Central memory CD8-positive, alpha-beta T cell (primary cell): ENCODE measurements at places on chromosomes 3 and 15.

- no peak for DNase-seq
These were observed 57.3 kb upstream of the PPP2R3A start for GRCh38 chr3:135908225-135908624.

- DNase-seq: no peak
These were observed 469.4 kb upstream of the ATP11B start for GRCh38 chr3:182323898-182324297.

GRCh38 chr15:34654625-34655024, 71.2 kb upstream of the GOLGA8B start:
- no peak for DNase-seq

DNA sequence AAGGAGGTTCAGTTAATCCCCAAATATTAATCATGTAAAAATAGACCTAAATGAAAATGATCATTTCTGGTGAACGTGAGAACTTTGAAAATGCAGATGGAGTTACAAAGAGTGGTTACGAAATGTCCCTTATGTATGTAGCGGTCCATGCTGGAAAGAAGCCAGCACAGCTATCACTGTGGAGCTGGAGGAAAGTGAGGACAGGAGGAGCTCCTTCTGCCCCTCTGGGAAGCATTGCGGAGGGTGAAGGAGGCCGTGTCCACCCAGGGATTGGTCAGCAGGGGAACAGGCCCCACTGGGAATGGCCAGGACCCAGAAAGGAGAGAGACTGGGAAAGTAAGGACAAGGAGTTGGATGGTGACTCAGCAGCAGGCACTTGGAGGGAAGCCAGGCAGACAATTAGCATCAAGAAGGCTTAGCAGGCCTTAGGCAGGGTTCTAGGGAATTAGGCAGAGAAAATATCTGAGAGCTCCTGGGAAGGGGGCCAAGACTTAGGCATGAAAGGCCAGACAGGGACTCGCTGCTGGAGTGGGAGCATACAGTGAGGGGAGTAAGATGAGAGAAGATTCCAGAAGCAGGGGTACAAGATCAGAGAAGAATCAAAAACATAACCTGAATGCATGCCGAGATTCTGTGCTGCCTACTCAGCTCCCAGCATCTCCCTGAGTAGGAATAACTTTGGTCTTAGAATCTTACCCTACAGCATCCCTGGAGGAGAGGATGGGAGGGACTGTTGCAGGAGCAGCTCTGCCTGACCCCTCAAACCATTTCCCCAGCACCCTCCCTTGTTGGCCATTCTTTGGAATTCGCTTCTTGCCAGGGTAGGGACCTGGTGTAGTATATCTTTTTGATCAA, 171.0 kb upstream of the UMPS start:
- no peak for DNase-seq

DNA sequence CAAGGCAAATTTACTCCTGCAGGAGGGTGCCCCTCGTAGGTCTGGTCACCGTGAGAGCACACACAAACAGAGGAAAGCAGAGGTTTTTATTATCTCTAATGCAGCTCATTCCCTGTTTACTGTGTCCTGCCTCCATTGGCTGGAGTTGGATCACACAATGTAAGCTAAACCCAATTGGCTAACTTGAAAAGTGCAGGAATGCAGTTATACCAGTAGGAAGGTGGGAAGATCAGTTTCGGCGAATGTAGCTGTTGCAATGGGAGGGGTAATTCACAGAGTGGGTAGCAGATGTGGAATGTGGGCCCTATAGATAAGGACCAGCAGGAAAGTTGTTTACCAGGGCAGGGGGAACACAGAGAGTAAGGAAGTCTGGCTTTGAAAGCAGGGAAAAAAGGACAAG, 42.5 kb upstream of the NPAP1 start:
- no peak for DNase-seq

DNA sequence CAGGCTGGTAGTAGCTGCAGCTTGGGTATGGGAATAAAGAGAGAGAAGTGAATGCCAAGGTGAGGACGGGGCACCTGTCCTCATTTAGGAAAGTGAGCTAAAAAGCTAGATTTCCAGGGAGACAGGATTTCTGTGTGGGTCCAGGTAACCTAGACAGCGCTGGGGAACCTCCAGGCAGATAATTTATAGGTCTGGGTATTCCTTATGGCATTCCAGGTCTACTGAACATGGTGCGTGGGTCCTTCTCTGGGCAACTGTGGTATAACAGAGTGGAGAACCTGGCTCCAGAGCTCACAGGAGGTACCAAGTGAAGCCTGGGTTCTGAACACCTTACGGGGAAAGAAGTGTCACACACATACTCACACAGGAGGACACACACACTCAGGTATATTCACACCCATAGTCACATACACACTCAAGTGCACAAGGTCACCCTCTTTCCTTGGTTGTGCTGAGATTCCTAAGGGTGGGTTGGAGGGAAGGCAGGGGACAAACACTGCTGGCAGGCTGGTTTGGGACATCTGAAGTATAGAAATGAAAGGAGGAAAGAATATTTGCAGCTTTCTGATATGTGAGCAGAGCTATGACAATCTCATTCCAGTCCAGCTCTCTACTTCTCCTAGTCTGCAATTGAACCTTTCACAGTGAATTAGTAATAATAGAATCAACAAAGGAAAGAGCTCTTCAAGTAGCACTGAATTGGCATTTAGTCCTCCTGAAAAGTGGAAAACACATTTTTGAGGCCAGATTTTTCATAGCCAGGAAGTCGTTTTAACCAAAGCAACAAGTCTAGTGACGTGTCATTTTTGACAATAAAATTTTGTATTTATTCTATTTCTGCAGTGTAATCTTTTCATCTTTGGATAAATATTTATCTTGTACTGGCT, 37.4 kb upstream of the ITGA11 start:
- no peak for DNase-seq

- no peak for DNase-seq
These were observed 118.9 kb downstream of the FOXP1 start for GRCh38 chr3:71464613-71465012.

DNA sequence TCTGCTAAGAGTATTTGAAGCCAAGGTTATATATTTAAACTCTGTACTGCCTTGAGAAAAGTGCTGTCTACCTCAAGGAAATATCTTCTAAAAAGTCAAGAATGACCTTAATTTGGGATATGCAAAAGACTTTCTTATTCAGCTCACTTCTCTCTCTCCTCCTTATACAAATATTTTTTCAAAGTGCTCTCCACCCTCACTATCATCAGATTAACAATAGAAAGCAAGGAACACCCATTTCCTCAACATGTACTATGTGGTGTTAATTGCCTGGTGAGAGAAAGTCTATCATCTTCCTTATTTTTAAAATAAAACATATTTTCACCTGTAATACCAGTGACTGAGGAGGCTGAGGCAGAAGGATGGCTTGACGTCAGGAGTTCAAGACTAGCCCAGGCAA, 44.4 kb upstream of the RSL24D1 start:
- no peak for DNase-seq

- no peak for DNase-seq
These were observed 59.9 kb downstream of the ABHD2 start for GRCh38 chr15:89148126-89148525.

DNA sequence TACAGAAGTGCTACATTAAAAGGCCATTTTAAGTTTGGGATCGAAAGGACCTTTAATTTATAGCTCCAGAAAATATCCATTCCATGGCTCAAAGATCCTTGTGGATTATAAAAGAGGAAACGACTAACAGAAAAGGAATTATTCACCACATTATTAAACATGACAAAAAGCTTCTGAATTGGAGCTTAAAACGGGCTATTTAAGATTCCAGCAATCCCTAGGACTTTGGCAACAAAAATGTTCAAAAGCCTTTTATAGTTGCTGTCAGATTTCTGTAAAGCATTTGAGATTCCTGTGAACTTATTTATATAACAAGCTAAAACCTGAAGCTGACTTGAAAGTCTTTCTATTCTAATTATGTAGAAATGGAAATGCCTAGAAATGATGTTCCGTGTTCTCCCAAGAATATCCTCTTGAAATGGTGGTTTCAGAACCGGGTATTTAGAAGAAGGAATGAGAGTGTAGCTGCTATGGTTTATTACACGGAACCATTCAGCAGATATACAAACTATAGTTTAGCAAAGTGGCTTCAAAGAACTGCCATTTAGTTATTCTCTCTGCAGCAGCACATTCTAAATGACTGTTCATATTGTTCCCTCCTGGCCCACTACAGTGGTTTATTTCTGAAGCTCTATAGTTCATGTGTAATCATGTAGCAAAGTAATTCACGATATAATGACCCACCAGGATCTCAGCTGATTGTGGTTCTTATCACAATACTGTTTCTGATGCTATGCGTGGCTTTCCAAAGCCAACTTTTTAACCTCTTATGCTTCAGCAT, 961.7 kb downstream of the FHIT start:
- no peak for DNase-seq

DNA sequence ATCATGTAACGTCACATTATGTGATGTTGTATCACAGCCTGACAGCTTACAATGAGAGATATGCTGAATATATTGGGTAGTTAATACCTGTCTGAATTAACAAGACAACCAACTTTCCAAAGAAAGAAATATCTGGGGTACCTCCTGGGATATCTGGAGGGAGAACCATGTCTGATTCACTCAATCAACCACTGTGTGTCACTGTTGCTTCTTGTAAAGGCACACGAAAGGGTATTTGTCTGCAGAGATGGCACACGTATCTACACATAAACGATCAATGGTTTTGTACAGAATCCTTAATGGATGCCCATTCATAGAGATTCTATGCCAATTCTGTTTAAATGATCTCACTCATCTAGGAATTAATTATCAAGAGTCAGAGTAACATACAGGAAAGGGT, 252.1 kb upstream of the TMCO5A start:
- no peak for DNase-seq

GRCh38 chr3:1087066-1087560, 5.7 kb upstream of the CNTN6 start:
- DNase-seq: no peak

- DNase-seq: no peak
These were observed 95.3 kb downstream of the DAPK2 start for GRCh38 chr15:63950911-63951481.

- DNase-seq: no peak
These were observed 92.0 kb upstream of the RNU6-1 start for GRCh38 chr15:67931861-67932260.

- no peak for DNase-seq
These were observed 223.4 kb downstream of the STT3B start for GRCh38 chr3:31755926-31756658.

GRCh38 chr3:9101286-9101685, 138.0 kb upstream of the RAD18 start:
- no peak for DNase-seq

DNA sequence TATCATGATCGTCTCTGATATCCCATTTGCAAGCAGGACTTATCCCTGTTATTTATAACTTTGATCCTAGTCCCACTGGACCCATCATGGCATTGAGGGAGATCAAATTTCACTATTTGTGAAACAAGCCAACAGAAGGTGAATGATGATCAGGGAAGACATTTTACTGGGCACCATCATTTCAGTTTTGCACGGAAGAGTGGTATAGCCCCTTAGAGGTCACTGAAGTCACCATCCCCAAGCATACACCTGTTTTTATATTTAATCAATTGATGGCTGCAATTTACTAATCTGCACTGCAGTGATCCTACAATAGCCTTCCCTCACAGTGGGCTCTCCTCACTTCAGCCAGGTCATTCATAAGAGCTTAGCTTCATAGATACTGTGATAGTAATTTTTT, 132.4 kb downstream of the FHIT start:
- no peak for DNase-seq

- no peak for DNase-seq
These were observed 614.8 kb downstream of the DIPK2A start for GRCh38 chr3:144586382-144586781.

DNA sequence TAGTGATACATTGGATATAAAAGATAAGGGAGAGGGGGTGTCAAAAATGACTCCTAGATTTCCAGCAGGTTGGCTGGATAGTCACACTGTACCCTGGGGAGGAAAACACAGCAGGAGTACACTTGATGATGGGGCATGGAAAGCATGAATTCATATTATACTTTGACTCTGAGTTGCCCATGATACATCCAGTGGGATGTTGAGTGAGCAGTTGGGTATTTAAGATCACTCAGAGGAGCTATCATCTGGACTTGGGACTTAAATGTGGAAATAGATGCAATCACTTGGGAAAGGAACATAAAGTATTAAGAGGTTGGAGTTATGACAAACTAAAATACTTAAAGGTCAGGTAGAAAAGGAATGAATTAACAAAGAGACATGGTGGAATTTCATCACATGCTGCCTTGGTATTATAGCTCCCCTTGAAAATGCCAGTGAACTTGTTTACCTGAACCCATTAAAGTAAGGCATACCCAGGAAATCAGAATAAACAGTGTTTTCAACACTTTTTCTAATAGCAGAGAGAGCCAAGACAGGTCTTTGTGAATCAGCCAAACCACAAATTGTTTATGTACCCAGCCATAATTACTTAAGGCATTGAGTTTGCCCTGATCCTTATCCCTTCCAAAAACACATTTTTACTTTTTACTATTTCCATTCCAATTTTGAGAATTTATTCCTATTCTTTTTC, 49.9 kb upstream of the ABI3BP start:
- no peak for DNase-seq

DNA sequence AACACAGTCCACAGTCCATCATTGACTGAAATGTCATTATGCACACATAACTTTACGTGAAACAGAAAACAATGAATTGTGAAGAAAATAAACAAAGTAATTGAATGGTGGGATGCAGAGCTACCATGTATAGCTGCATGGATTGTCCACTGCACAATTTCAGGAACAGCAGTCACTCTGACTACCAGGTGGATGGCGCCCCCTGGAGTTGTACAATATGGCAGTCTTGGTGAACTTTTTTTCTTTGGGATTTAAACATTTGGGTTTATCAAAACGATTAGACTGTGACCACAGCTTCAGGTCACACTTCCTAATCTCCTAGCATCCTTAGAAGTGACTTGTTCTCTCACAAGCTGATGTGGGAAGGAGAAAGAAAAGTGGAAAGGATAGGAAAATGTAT, 48.9 kb upstream of the TCF12 start:
- no peak for DNase-seq

DNA sequence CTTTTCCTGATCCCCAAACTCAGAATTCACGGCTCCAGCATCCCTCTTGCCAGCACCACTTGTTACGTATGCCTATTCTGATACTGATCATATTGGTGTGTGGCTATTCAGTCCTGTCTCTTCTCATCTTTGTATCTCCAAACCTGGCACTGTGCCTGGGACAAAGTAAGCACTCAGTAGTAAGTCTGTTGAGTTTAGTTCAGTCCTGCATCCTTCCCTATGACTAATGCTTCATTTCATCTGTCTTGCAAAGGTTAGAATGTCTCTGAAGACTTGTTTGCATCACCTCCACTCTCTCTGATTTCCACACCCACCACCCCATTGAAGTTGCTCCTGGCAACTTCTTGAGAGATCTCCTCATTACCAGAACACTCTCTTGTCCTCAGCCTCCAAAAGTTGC, 80.3 kb downstream of the HMG20A start:
- DNase-seq: no peak

GRCh38 chr3:106811376-106811775, 565.9 kb upstream of the CCDC54 start:
- DNase-seq: no peak

DNA sequence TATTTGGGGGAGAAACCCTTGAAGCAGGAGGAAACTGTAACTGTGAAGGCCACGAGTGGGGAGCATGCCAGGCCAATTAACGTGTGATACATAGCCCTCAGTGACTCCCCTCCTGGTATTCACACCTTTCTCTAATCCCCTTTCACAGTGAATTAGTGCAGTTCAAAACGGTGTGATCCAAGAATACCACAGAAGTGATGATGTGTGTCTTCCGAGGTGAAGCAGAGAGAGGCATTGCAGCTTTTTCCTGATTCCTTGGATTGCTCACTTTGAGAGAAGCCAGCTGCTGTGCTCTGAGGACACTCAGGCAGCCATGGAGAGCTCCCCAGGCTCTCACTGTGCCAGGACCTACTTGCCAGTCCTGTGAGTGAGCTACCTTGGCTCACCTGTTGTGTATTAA, 17.3 kb downstream of the NIPA2 start:
- DNase-seq: no peak

GRCh38 chr15:92365084-92365483, 28.6 kb upstream of the ST8SIA2 start:
- no peak for DNase-seq
